Caco-2 (cell line): ENCODE measurements at places on chromosomes 11 and 22. TPM values are rescaled to one million over a fixed set of nuclear protein-coding genes. Genes with fewer than 3 reads are reported as not detected.
A peak's percentile ranks its signal among the peaks of the same experiment; 100 is the strongest.

MCHR1 gene
- total RNA-seq, result not detected in 2 replicates

SLCO2B1 gene
- total RNA-seq, result 231 and 277 TPM in 2 replicates

SLC43A3 gene
- total RNA-seq, result not detected in 2 replicates

OR52H1 gene
- total RNA-seq, result not detected in 2 replicates

CACNA1I gene
- not detected in 2 replicates for total RNA-seq

P2RX6 gene
- total RNA-seq, result 0.11 TPM in 1 of 2 replicates, not detected in the other

DNA sequence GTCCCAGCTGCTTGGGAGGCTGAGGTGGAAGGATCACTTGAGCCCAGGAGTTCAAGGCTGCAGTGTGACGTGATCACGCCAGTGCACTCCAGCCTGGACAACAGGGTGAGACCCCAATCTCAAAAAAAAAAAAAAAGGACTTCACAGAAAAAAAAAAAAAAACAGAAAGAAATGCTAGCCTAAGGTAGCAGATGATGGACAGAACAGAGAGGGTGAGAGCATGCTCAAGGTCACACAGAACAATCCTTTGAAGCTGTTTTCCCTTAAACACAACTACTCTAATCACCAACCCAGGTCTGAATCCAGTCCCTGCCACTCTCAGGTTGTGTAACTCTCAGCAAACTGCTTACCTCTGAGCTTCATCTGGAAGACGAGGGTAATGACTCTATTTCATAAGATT, 9.7 kb downstream of the ZMAT5 start:
- no peak for DNase-seq

DNA sequence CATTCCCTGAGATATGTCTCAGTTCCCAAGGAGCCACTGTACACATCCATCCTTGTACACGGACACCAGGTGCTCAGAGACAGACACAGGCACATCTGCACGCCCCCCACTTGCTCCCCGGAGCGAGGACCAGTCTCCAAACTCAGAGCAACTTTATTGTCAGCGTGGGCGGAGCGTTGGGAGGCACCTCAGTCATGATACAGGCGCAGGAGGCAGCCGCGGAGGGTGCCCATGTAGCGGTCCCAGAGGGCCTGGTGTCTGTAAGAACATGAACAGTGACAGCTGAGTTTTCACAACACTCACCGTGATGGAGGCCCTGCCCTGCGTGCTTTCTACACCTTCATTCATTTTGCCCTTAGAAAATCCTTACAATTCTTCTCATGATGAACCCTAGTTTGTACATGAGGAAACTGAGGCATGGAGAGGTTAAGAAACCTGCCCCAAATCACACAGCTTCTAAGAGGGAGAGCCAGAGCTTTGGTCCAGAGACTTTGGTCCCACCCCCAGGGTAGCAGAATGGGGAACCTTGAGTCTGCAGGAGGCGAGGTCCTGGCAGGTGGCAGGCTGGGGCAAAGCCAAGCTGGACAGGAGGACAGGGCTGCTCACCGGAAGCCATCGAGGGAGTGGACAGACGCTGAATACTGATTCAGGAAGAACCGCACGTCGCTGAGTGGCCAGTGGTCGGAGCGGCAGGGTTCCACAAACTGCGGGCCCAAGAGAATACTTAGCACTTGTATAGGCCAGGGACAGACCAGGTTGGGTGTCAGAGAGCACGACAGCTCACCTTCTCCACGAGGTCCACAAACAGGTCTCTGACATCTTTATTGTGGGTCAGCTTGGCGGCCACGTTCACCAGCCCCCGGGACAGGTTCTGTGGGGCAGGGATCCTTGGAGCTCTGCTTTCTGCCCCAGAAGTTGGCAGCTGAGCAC, 4.2 kb downstream of the FIBP start:
- no peak for DNase-seq

DNA sequence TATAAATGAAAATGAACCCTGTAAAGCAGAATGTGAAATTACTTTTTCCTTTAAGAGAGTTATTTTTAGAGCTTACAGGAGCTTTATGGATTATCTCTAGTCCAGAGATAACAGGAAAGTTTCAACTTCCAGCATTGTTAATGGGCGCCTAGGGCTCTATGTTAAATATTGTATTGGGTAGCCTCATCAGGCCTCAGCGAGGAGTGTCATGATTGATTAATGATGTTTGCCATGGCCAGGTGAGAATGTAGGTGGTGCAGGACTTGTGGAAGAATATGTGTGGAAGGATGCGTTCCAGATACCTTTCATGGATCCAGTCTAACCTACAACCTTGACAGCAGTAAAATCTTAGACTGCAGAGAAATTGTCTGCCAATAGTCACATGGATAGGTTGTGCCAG, 50.6 kb downstream of the ME3 start:
- DNase-seq, result peak; percentile 43

- DNase-seq, result no peak
These were observed 213.8 kb downstream of the DSCAML1 start for GRCh38 chr11:117583063-117583801.

DNA sequence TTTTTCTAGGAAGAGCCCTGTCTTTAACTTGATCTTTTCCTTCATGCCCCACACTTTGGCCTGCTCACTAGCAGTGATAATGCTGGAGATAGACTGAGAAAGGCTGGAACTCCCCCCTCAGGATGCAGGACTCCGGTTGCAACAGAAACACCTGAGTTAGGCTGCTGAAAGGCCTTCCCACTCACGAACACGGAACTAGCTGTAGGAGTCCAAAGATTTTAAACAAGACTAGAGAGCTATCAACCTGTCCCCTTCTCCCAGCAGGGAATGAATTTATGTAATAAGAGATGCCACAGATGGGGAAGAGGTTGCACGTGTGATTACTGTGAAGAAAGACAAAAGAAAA, 13.0 kb downstream of the SCN3B start:
- no peak for DNase-seq

- no peak for DNase-seq
These were observed 4.0 kb downstream of the JRKL start for GRCh38 chr11:96393753-96394348.

- DNase-seq, result no peak
These were observed 7.8 kb upstream of the NOX4 start for GRCh38 chr11:89498845-89499448.

DNA sequence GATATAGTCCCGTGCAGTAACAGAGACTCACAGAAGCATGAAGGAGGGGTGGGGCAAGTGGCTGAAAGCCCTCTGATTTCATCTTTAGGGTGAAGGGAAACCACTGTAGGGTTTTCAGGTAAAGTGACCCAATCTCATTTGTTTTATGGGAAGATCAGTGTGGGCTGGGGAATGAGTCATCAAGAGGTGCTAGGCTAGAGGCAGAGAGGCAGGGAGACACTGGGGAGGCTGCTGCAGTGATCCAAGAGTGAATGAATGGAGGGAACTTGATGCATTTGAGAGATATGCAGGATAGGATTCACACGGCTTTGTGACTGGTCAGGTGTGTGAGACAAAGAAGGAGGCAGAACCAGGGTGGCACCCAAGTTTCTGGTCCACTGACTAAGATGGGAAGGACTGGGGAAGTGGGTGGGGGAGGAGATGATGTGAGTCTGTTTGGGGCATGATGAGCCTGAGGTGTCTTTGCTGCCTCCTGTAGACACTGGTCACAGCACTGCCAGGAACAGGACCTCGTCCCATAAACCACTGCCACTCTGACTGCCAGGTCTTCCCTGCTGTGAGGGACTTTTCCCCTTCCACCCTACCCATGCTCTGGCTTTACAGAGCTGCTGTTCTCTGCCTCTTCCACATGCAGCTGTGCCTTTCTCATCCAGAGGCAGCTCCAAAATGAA, 239.0 kb downstream of the TENM4 start:
- DNase-seq, result no peak

DNA sequence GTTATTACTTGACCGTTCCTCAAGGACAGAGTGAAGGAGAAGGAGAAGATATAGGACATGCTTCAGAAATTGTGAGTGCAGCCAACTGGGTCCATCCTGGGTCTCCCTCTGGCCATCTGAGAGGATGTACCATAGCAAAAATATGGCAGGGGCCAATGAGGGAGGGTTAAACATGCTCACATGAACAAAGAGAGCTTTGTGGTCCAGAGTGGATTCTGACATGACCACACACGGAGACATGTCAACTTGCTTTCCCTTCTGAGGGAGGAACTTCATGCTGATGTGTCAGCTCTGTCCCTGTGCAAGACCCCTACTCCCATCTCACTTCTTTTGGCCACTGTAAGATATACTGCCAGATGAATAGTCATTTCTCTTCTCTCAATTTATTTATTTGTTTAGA, 3.0 kb upstream of the UBASH3B start:
- DNase-seq, result no peak

DNA sequence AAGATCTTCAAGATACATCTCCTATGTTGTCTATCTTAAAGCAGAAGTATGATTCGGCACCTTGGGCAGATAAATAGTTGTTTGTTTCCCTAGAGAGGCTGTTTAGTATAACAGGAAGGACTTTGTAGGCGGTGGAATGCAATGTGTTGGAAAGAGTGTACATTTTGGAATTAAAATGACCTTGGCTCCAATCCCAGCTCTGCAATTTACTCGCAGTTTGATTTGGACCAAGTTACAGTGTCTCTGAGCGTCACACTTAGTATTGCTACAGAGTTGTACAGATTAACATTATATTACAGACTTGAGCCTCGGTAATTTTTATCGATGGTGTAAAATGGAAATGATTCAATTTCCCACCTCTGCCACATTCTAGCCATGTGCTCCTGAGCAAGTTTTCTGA, 265.3 kb downstream of the OPCML start:
- no peak for DNase-seq

- no peak for DNase-seq
These were observed 39.6 kb upstream of the CHRM4 start for GRCh38 chr11:46431211-46431610.

DNA sequence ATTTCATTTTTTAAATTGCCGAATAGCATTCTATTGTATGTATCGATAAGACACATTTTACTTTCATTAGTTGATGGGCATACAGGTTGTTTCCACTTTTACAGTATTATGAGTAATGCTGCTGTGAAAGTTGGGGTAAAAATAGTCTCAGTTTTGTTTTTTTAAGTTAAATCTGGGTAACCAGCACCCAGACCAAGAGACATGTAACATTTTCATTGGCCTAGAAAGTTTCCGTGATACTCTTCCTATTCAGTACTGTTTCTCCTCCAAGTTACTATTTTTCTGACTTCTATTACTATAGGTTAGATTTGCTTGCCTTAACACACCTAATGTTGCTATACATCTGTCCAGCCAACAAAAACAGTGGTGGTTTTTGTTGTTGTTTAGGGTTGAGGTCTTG, 12.3 kb downstream of the IPO7 start:
- DNase-seq, result no peak

DNA sequence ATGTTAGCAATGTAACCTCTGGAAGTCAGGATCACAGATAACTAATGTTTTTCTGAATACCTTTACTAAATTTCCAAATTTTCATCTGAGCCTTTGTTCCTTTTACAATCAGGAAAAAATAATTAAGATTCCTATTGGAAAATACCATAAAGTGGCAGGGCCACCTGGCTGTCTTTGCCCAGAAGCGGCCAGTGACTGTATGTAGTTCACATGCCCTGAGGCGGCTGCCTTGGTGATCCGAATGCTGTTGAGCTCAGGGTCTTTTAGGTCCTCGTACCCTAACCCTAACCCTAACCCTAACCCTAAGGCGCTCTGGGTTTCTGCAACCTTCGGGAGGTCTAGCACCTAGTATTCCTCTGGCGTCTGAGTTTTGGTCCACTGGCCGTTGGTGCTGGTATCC, 8.5 kb upstream of the ARFGAP3 start:
- DNase-seq, result no peak

GRCh38 chr22:40397396-40397795, 27.0 kb downstream of the SGSM3 start:
- no peak for DNase-seq

DNA sequence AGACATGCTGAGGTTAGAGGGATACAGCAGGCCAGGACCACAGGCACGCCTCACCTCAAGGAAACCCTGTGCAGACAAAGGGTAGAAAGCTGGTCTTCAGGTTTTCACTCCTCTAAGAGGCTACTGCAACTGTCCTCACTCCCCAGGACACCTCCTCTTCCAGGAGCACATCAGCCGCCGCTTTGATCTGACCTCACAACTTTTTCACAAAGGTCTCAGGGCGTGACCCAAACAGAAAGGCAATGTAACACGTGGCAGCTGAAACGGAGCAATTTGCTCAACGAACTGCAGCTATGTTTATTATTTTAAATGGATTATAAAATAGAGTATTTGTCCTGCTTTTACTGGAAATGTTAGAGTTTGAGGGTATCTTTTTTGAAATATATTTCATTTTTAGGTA, 46.1 kb downstream of the LARGE1 start:
- no peak for DNase-seq

- no peak for DNase-seq
These were observed 416.4 kb upstream of the SYN3 start for GRCh38 chr22:33474587-33474986.

DNA sequence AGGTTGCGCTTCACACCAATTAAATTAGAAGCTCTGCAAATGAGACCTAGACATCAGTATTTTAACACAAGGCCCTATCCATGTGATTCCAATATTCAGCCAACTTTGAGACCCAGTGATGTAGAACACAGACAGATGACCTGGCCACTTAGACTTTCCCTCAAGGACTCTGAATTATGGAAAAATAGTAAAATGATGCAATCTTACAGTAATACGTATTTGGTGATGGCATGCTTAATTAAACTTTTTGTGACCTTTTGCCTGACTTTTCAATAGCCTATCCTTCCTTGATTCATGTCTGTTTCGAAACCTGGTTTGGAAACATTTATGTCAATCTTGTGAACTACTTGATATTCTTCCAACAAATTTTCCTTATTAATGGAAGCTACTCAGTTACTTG, 521.2 kb downstream of the KCNA4 start:
- no peak for DNase-seq

- DNase-seq, result no peak
These were observed 273.7 kb upstream of the KIRREL3 start for GRCh38 chr11:127274328-127274676.

GRCh38 chr11:31764766-31765165, 46.4 kb downstream of the PAX6 start:
- DNase-seq, result no peak

DNA sequence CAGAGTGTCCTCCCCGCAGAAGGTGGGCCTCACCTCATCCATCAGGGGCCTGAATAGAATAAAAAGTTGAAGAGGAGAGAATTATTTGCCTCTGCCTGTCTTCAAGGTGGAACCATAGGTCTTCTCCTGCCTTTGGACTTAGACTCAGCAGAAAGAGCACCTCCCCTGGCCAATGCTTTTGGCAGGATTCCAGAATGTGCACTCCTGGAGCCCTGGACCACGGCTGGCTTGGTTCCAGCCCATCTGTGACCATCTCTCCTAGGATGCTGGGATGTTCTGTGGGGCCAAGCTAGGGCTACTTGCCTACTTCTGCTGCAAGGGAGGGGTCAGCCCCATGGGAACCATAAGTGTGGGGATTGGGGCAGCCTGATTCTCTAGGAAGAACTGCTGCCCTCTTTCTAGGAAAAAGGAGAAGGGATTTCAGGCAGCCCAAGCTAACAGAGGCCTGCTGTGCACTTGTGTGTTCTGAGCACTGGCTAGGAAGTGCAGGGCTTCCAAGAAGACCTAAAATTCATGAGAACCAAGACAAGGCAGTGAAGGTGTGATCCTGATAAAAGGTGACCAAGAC, 32.2 kb upstream of the SHANK2 start:
- peak; percentile 48 for DNase-seq

GRCh38 chr11:64534391-64534801, 56.6 kb upstream of the SLC22A12 start:
- DNase-seq, result no peak
